ENCODE measurements at places on chromosomes 7 and 10.

DNA sequence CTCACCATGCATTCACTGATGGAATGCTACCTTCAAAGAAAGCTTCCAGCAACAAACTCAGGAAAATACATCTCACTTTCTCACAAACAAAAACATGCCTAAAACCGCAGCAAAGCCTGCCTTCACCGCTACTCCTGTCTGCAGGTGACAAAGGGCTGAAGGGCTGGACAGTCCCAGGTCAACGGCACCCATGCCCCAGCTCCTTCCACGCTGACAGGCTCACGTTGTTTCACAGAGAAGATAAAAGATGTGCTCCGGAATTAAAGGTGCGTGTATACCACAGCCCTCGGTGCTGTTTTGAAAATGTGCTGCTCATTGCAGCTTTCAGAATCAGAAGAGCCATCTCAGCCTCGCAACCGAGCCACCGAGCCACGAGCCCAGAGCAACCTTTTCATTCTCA lies 445.0 kb downstream of the PTPRN2 start:
- no peak for DNase-seq

GRCh38 chr7:137591421-137591837 lies 247.9 kb upstream of the PTN start:
- no peak for DNase-seq

- DNase-seq = no peak
These were observed 328.2 kb downstream of the TNS3 start for GRCh38 chr7:47253650-47254080.

GRCh38 chr7:134209322-134210015 lies 82.3 kb downstream of the LRGUK start:
- no peak for DNase-seq

- no peak for DNase-seq
These were observed 39.3 kb downstream of the INSIG1 start for GRCh38 chr7:155336812-155337602.

- DNase-seq = no peak
These were observed 27.2 kb downstream of the ANKRD16 start for GRCh38 chr10:5862360-5862961.

- no peak for DNase-seq
These were observed 230.6 kb upstream of the FZD8 start for GRCh38 chr10:35872671-35873070.

DNA sequence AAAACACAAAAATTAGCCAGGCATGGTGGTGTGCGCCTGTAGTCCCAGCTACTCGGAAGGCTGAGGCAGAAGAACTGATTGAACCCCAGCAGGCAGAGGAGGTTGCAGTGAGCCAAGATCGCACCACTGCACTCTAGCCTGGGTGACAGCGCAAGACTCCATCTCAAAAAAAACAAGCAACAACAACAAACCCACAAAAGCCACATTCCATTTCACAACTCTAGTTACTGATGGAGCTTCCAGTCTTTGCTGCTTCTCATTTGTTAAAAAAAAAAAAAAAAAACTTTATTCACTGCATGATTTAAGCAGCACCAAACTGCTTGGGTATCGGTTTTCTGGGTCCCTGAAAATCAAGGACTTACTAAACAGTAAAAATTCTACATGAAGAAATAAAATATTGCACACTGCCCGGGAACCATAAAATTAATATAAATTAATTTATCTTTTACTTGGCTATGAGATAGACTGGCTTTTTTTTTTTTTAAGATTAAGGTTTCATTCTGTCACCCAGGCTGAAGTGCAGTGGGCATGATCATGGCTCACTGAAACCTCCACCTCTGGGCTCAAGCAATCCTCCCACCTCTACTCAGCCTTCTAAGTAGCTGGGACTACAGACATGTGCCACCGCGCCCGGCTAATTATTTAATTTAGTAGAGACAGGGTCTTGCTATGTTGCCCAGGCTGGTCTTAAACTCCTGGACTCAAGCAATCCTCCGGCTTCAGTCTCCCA lies 42.0 kb downstream of the SRPK2 start:
- DNase-seq = no peak

- DNase-seq = no peak
These were observed 47.0 kb upstream of the ELMO1 start for GRCh38 chr7:37495574-37496184.

- no peak for DNase-seq
These were observed 38.8 kb upstream of the INPP5A start for GRCh38 chr10:132498562-132499366.

- no peak for DNase-seq
These were observed 55.5 kb downstream of the TES start for GRCh38 chr7:116265881-116266280.

DNA sequence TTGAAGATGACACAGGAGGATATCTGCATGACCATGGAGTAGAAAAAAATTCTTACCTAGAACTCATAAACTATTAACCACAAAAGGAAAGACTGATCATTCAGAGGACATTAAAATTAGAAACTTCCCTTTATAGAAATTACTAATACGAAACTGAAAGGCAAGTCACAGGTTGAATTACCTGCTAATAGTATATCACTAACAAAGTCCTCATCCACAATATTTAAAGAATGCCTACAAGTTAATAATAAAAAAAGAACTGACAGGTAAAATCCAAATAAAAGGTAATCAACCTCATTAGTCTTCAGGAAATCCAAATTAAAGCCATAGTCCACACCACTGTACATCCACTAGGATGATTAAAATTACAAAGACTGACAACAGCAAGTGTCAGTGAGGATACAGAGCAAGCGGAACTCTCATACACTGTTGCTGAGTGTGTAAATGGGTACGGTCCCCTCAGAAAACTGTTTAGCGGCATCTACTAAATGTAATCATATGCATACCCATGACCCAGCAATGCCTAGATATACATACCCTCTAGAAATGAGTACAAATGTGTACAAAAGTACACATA lies 71.2 kb downstream of the ARHGAP21 start:
- DNase-seq = no peak

DNA sequence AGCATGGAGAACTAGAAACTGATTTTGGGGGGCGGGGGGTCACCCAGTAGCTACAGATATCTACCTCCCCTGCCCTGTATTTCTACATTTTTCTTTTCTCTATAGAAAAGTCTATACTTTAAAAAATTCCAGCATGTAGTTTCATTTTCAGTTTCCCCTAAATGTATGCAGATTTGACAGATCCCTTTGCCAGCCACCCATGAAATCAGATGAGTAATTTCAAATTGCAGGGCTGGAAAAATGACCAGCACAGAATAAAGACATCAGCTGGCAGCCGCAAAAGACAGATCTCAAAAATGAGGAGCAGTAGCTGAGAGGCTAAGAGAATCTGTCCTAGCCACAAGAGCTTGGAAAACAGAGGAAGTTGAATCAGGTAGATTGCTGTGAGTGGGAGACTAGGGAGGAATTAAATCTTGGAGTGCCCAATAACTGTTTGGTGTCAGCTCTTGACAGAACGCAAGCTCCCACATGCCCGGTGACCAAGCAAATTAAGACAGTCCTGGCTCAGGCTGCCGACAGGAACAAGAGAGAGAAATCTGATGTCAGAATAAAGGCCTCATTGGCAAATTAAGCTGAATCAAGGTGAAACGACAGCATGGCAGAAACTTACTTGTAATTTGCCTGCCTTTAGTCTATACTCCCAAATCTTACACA lies 24.5 kb downstream of the ADRB1 start:
- DNase-seq = no peak

DNA sequence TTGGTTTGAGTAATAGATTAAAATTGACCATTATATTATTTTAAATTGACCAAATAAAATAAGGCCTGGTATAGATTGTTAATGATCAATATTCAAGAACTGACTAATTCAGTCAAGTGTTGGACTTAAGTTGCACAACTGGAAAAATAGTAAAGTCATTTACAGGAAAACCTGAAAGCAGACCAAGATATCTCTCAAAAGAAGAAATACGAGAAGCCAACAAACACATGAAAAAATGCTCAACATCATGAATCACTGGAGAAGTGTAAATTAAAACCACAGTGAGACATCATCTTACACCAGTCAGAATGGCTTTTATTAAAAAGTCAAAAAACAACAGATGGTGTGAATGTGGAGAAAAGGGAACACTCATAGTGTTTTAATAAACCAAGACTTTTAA lies 80.4 kb upstream of the MALRD1 start:
- no peak for DNase-seq

DNA sequence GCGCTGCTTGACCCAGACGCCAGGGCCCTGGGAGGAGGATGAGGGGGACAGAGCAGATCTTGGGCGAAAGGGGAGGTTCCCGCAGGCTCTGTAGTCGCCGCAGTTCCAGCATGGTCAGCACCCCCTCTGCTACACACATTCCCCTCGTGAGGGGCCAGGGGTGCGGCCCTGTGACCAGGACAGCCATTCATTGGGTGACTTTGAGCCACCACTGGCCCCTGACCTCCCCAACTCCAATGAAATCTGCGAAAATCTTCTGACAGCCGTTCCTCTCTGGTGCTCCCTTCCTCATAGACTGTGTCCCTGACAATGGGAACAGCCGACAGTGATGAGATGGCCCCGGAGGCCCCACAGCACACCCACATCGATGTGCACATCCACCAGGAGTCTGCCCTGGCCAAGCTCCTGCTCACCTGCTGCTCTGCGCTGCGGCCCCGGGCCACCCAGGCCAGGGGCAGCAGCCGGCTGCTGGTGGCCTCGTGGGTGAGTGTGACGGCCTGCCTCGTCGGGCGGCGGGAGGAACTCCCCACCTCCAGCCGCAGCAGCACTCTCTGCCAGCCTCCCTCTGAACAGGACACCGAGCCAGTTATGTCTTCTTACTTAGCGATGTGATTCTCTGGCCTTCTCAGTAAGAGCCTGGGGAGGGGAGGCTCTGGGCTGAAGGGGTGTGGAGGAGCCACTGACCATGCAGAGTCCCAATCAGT lies 825 bp downstream of the TMEM176A start:
- no peak for DNase-seq

DNA sequence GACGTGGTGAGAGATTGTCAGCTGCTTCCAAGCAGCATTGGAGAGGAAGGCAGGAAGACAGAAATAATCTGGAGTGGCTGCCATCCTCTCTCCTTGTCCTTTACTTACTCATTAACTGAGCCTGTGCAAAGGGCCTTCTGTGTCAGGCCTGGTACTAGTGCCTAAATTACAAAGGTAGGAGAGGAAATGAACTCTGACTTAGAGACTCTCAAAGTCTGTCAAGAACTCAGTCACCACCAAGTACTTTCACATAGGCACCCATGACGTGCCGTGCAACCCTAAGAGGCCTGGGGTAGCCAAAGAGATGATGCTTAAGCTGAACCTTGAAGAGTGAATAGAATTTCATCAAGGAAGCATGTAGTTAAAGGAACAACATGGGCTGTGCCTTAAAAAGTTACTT lies 866.9 kb downstream of the LRMDA start:
- DNase-seq = no peak

DNA sequence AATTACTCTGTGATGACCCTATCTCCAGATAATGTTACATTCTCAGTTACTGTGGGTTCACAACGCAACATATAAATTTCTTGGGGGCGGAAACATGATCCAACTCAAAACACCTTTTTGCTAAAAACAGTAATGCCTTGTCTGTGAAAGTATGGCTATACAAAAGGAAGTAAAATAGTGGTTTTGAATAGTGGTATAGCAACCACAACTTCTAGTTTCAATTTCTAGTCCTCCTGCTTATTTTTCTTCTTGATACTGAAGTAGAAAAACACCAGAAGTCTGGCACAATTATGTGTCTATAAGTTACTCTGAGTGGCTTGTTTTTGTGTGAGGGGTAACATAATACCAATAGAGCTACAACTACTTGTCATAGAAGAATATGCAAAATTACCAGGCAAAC lies 21.5 kb upstream of the ZNF800 start:
- no peak for DNase-seq

DNA sequence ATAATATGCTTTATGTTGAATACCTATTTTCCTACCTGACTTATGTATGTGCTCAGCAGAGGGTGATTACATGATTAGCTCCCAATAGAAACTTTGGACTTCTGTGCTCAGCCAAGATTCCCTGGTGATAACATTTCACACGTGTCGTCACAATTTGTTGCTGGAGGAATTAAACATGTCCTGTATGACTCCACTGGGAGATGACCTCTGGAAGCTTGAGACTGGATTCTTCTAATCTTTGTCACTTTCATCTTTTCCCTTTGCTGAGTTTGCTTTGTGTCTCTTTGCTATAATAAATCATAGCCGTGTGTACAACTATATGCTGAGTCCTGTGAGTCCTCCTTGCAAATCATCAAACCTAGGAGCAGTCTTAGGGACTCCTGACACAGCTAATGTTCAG lies 120.9 kb upstream of the LRRTM3 start:
- no peak for DNase-seq

DNA sequence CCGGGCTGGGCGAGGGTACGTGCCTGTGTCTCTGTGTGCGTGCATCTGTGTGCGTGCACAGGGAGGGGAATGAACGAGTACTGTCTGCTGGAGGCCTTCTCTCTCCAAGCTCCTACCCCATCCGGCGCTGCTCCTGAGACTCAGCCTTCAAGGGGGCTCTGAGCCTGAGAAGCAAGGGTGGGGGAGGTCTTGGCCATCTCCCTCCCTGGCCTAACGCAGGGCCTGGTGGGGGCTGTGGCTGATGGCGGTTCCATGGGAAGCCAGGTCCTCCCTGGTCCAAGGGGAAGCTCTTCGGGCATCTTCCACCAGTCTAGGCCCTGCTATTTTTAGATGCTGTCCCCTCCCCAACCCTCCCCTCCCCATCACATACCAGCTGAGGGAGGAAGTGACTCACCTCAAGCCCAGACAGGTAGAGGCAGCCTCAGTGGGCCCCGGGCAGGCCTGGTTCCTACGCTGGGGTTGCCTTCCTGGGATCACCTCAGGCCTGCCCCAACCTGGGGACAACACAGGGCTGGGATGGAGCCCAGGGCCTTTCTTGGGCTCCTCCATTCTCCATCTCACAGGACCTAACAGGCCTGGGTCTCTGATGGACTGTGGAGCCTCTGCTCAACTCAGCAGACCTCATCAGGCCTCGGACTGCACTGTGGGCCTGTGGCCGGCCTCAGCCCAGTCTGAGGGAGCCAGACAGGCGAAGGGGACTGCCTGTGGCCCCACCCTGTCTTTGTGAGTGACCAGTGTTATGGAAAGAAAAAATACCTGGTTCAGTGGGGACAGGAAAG lies 32.2 kb downstream of the DNAJB12 start:
- no peak for DNase-seq

DNA sequence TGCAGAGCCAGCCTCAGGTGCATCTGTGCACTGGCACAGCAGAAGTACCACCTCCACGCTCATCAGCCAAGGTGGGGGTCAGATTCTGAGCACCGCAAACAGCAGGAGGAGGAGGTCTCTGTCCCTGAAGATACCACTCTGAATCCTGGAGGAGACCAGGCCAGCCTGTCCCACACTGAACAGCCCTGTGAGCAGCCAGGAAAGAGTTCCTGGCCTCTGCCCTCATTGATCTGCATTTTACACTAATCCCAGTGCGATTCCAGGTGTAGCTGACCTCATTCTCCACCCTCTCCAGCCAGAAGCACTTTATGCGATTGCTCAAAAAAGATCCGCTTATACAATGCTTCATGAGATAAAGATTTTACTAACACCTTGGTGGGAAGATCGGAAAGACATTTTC lies 99.1 kb upstream of the CACUL1 start:
- no peak for DNase-seq
